ENCODE measurements at places on chromosomes 13 and 19.

GRCh38 chr19:2327773-2328400 lies 499 bp downstream of the LSM7 start:
- DNase-seq: peak; percentile 68

- DNase-seq: no peak
Observed at GRCh38 chr19:40304306-40304705, 19.2 kb upstream of the AKT2 start.

GRCh38 chr13:21218351-21219035 lies 42.0 kb downstream of the MRPL57 start:
- DNase-seq: no peak

- no peak for DNase-seq
Observed at GRCh38 chr13:45007225-45007624, 17.9 kb downstream of the GPALPP1 start.

GRCh38 chr19:35168196-35168595 lies 13.7 kb downstream of the FXYD5 start:
- no peak for DNase-seq

- DNase-seq: no peak
Observed at GRCh38 chr13:32354040-32354439, 38.7 kb downstream of the BRCA2 start.

DNA sequence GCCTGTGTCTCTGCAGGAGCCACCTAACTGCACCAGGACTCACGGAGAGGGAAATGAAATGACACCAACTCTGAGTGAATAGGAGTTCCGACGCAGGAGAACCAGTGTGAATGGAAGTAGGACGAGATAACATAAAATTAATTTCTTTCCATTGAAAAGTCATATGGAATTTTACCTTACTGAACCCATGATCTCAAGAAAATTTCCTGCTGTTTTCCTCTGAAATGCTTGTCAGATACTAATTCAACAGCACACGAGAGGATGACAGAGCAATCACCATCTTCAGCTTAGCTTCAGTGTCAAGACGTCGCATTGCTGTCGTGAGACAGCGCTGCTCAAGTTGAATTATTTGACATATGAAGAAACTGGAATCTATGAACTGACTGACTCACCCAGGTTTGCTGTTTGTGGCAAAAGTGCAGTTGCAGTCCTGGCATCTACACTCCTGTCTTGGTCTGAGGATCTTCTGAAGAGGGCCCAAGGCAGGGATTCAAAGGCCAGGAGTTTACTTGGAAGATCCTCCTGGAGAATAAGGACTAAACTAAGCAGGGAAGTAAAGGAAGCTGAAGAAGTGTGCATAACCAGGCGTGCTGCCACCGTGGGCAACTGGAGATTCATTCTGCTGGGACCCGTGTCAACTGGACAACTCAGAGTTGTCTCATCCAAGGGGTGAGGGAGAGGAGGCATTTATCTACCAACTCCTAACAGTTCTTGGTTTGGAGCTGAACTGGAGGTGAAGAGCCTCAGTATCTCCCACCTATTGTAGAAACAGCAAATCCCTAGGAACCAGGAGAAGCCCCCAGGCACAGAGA lies 214.4 kb upstream of the IRS2 start:
- DNase-seq: no peak

DNA sequence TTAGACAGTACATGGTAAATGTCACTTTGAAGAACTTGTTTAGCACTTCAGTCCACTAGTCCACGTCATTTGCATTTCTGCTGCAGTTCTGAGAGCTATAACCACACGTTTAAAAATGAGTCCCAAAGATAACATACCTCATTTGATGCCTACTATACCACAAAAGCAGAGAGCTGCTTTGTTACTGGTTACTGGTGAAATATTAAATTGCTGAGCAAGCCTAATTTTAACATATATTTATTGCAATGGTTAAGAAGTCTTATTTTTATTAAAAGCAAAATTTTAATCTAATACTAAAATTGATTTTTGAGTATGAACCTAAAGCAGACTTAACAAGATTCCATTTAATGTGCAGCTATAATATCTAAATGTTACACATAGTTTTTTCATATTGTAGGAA lies 1949.7 kb upstream of the PRR20A start:
- no peak for DNase-seq

GRCh38 chr13:45269204-45269603 lies 68.4 kb upstream of the KCTD4 start:
- no peak for DNase-seq

DNA sequence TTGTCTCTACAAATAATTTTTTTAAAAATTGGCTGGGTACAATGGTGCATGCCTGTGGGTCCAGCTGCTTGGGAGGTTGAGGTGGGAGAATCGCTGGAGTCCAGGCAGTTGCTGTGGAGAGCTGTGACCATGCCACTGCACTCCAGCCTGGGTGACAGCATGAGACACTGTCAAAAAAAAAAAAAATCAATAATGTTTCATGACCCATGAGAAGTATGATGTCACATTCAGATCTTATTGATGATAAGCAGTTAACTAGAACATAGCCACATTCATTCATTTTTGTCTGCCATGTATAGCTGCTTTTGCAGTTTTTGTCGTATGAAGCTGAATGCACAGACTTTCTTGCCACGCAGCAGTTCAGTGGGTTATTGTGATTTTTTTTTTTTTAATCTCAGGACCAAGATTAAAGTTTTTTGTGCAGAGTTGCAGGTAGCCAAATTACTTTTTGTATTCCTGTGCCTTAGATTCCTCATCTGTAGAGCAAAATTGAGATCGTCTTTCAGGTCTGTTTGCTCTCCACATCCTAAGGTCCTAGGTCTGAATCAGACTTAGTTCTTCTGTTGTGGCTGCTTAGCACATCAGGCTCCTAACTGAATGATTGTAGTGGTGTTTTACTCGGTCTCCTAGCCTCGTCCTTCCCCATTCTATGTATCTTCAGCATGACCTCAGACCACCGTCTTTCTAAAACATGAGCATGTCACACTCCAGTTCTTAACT lies 145.2 kb downstream of the GGACT start:
- no peak for DNase-seq

- no peak for DNase-seq
Observed at GRCh38 chr13:62839338-62839737, 1423.7 kb upstream of the PCDH20 start.

DNA sequence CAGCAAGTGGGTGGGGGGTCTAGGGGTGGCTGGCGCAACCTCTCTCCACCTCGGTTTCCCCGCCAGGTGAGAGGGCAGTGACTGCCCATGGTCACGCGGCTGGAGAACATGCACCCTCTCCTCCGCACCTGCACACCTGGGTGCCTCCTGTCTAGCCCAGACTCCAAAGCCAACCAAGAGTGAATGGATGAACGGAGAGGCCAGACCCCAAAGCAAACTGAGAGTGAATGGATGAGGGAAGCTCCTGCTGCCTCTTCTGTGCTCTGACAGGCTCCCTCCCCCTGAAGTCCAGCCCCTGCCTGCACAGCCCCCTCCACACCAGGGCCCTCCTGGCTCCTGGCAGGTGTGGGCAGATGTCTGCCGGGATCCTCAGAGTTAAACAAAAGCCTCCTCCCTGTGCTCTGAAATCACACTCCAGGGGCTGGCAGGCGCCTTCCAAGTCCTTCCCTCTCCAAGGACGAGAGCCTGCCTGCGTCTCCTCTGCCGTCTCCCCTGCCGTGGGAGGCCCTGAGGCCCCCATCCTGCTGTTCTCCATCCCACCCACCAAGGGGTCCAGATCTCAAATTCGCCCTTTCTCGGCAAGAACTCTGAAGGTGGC lies 2.2 kb downstream of the SBNO2 start:
- DNase-seq: no peak

- no peak for DNase-seq
Observed at GRCh38 chr13:65347420-65348030, 1882.6 kb downstream of the PCDH9 start.

DNA sequence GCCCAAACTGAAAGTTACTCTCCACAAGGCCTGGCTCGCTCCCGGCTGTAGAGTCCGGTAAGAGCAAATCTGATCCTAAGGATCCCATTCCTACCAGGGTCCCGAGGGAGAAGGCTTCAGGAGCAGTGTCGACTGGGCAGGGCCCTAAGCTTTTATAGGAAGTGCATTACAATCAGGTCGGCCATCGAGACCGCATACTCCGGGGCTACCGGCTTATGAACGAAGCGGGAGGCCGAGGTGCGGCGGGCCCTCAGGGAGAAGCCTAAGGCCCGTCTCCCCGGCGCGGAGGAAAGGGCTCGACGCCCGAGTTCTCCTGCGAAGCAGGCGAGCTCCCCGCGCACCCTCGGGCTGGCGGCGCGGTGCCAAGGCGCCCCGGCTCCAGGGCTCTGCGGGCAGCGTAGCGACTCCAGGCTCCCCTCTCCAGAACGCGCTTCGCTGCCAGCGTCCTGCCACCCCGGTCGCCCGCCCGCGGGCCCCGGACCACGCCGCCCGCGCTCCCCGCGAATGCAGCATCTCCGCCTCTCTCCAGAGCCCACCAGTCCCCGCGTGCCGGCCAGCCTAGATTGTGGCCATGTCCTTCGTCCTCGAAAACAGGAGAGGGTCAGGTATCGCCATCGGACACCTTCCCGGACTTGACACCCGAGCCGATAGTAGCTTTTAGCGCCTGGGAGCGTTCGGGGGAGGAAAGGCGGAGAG lies 1.4 kb downstream of the EFNB2 start:
- peak; percentile 25 for DNase-seq

DNA sequence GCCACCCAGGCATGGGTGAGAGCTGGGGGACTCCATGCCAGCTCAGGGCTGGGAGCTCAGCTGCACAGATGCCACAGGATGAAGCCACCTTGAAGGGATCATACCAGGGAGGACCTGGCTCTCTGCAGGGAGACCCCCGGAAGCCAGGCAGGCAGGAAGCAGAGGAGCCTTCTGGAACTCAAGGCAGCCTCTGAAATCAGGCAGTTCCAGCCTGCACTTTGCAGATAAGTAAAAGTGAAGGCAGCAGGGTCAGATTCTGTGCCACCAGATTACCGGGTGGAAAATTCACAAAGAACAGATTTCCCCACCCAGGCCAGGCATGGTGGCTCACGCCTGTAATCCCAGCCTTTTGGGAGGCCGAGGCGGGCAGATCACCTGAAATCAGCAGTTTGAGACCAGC lies 2.5 kb downstream of the TMEM259 start:
- no peak for DNase-seq

DNA sequence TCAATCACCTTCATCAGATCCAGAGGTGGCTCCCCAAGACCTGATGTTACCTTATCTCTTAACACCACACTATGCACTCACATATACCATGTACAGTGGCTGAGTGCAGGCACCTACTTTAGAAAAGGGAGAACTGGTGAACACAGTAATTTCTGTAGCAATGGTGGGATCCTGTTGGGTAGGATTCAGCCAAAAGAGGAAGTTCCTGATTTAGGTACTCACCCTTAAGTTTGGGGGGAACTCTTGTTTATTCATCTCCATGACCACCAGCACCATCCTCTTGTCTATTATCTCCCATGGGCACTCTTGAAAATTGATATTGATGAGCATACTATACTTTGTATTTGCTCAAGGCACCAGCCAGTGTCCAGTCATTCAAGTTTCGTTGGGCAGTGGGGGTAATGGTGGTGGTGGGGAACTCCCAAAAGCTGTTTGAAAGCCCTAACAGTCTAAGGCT lies 324.4 kb downstream of the LMO7 start:
- no peak for DNase-seq

GRCh38 chr13:78299832-78300623 lies 303.3 kb downstream of the POU4F1 start:
- DNase-seq: no peak

GRCh38 chr19:10971107-10971726 lies 10.4 kb downstream of the SMARCA4 start:
- DNase-seq: no peak

- no peak for DNase-seq
Observed at GRCh38 chr19:30253581-30253996, 118.6 kb upstream of the ZNF536 start.

DNA sequence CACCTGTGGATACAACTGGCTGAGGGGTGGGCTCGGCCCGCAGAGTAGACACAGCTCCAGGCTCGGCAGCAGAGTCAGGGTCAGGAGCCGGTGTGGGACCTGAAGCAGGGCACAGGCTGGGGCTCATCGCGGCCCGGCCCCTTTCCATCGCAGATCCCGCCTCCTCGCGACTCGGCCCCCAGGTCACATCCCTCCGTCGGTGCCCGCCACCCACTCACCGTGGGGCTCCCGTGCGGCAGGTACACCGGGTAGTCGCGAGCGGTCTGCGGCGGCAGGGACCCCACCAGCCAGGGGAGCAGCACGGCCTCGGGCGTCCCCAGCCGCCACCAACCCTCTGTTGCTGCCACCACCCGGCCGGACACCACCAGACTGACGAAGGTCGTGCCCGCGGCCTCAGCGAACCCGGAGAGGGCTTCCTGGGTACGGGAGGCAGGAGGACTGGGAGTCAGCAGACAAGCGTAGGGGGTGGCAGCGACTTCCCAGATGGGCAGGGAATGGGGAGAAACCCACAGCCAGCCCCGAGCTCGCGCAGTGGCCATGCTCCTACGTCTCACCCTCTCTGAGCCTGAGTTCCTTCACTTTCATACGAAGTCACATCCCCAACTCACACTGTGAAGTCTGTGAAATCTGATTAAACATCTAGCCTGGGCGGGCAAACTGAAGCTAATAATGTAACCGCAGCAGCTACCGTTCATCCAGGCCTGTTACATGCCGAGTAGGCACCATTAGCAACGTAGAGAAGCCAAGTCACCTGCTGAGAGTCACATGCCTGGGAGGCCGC lies 3.7 kb downstream of the FUZ start:
- DNase-seq: peak; percentile 50

- DNase-seq: no peak
Observed at GRCh38 chr13:98215508-98215907, 38.4 kb upstream of the RNF113B start.

DNA sequence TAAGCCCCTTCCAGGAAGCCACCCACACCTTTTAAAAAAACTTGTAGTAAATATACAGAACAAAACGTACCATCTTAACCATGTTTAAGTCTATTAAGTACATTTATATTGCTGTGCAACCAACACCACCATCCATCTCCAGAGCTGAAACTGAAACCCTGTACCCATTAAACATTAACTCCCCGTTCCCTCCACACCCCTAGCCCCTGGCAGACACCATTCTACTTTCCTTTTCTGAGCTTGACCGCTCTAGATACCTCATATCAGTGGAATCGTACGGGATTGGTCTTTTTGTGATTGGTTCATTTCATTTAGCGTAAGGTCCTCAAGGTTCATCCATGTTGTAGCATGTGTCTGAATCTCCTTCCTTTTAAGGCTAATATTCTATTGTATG lies 13.0 kb upstream of the SPATA13 start:
- no peak for DNase-seq

GRCh38 chr13:23966691-23967615 lies 69.7 kb upstream of the C1QTNF9B start:
- no peak for DNase-seq

DNA sequence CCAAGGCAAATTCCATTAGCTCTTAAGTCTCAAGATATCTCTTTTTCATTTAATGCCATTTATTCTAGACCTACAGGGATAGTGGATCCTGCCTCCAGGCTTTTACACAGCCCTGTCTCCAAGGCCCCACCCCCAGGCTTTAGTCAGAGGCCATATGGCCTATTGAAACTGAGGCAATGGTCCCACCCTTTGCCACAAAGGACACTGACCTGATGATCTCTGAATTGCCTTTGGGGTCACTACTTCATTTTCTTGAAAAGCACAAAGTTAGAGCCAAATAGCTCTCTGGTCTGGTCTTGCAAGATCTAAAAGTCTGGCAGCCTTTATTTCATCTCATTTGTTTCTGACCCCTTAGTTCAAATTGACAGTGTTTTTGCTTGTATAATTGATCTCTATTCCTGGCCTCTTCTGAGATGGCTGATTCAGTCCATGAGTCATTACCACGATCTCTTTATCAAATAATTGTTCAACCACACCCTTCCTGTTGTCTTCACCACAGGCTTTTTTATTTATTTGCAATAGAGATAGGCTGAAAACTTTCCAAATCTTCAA lies 209.8 kb downstream of the FGF14 start:
- no peak for DNase-seq

- DNase-seq: no peak
Observed at GRCh38 chr19:22603518-22604440, 30.3 kb upstream of the ZNF492 start.

GRCh38 chr19:13964776-13965175 lies 12.5 kb downstream of the DCAF15 start:
- no peak for DNase-seq

All from stimulated activated CD4-positive, alpha-beta T cell treated with anti-CD3 and anti-CD28 coated beads, Interleukin-2, amount 100 ng/mL, for 24 hours (primary cell).